ENCODE measurements at places on chromosomes 3 and 15.

GRCh38 chr3:78831446-78831972, 936.3 kb downstream of the ROBO1 start:
- DNase-seq, result no peak

DNA sequence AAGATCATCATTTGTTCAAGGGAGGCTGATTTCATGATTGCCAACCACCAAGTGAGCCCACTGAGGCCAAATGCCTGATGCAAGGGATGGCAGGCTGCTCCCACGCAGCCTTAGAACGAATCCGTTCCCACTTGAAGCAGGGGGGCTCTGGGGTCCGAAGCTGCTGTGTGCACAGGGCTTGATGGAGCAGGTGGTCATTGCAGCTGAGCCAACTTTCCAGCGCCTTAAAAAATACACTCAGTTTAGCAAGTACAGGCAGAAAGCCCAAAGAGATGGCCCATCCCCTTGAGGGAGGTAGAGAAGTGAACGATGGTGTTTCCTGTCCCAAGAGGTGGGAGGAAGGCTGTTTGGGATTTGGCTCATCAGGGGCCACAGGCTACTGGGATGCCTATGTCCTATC, 16.7 kb downstream of the LIMD1 start:
- DNase-seq, result no peak

DNA sequence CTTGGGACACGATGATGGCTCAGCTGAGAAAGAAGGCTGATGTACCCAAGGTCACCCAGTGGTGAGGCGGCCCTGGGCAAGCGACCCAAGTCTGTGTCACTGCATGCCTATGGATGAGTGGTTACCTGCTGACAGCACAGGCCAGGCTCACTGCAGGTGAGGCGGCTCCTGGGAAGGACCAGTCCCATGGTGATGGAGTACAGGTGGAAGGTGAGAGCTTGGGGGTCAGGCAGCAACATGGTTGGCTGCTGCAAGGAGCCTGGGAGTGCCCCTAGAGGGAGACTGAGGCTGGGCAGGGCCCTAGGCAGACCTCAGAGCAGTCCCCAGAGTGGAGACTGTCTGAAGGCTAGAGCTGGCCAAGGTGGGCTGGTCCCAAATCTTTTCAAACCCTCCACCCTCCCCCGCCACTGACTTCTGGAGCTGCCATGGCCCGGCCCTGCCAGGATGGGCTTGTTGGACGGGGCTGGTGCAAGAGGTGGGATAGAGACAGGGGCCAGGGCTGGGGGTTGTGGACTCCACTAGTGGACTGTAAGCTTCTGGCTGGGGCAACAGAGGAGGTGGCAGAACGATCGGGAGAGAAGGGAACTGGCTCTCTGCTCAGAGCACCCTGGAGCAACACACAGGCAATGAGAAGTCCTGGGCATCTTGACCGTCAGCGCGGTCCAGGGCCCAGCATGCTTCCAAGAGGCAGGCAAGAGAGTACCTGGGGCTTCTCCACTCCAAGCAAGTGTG, 72.5 kb upstream of the SLC6A11 start:
- no peak for DNase-seq

GRCh38 chr3:71001303-71001830, 582.2 kb downstream of the FOXP1 start:
- no peak for DNase-seq

DNA sequence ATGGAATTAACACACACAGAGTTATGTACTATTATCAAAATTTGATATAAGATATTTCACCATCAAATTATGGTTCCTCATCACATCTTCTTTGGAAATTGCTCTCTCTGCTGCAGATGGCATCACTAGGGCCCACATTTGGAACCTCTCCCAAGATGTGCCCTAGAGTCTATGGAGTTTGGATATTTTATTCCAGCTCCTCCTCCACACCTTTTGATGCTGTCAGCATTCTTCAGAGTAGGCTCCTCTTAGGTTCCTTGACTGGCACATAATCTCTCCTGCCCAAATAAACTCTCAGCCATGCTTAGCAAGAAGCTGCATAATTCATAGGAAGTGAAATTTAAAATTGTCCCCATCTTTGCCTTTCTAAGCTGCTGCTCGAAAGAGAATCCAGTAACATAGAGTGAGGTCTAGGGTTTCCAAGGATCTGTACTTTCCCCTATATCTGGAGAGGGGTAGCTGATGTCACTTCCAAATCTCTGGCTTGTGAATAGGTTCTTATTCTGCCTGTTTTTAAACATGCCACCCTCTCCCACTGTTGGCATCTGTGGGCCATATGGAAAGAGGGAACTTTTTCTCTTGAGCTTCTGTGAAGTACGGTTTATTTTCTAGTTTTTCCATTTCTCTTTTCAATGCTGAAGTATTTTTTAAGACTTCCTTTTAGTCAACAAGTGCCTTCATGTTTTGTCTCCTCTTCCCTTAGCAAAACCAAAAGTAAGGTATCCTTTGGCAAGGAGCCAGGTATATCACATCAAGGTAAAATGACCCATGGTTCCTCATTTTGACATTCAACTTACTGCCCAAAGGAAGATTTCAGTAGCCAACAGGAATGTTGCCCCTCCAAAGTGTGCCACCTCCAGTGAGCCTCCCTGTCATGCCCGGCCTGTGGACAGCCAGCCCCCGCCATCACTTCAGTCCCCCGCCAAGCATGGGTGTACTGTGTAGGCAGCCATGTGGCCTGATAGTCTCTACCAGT, 75.3 kb upstream of the C2CD4B start:
- DNase-seq, result no peak

DNA sequence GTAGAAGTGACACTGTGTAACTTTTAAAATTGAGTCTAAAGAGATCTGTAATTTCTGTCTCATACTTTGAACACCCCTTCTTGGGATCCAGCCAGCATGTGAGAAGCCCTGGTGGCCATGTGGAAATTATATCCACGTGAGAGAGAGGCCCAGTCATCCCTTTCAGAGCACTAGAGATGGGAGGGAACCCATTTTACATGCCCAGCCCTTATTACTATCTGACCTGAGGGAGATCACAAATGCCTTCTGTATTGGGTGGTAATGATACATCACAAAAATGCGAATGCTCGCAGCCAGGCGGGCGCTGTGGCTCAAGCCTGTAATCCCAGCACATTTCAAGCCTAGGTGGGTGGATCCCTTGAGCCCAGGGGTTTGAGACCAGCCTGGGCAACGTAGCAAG, 27.3 kb upstream of the TRAK1 start:
- no peak for DNase-seq

- DNase-seq, result no peak
These were observed 135.6 kb downstream of the ADAMTS9 start for GRCh38 chr3:64552160-64552559.

DNA sequence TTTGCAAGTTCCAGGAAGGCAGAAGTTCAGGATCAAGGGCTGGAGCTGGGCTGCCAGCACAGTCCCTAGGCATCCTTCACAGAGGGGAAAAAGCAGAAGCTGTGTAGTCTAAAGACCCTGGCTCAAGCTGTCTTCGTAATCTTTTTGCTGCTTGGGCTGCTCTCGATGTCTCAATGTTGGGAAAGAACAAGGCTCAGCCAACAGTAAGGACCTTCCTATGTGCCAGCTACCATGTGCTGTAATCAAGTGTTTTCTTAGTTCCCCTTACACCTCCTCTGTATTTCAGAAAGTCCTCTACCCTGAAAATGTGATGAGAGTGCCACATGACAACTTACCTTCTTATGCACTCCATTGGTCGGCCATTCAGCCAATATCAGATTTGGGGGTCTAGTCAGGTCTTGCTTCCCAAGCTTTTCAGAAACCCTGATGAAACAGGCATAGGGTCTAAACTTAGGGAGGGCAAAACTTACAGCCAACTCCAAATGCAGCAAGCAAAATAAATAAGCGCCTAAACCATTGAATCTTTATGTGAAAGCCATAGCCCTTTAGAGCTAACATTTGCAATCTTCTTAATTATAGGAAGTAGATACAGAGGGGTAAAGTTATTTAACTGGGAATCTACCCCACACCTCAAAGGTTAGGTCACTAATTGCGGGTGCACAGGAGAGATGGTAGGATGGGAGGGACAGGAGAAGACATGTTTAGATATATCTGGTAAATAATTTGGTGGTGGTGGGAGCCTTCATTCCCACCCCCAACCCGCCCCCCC, 1.2 kb upstream of the EDEM1 start:
- DNase-seq, result no peak

DNA sequence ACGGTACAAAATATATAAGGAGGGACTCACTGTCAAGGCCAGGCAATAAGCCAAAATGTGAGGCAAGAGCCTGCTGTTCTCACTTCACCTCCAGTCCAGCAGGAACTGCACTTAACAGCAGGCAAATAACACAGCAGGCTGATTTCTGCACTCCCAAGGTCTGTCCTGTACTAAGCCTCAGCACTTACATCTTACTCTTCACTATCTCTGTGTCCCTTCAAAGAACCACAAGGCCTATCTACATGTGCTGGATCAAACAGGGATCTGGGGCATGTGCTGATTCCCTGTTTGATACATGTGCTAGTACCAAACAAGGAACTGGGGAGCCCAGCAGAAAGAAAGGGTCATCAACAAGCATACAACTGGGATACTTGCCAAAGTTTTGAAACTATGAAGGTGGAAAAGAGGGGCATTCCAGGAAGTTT, 22.2 kb downstream of the UACA start:
- no peak for DNase-seq

DNA sequence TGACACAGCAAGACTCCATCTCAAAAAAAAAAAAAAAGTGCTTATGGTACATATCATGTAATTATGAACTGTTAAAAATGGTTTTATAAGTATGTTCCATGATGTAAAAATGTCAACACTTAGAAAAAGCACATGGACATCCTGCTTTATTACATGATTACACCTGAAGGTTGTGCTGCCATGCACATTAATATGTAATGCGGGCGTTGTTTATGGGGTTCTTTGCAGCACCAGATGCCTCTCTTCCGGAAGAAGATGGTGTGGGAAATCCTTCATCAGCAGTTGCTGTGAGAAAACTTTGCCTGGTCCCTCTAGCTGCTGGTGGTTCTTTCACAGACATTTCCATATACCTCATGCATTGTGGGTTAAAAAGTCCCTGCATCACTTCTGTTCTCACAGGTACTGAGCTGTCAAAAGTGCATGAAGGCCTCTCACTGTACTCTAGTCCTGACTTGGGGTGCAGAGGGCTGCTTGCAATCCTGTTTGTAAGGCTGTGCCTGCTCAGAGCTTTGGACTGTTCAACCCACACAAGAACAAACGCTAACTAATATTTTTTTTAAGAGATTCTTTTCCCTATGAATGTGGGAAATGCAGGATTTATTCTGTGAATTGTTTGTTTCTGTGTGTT, 43.6 kb downstream of the SENP2 start:
- DNase-seq, result no peak

- no peak for DNase-seq
These were observed 65.3 kb upstream of the RAP2B start for GRCh38 chr3:153096731-153097131.

- DNase-seq, result no peak
These were observed 50.7 kb downstream of the MAP6D1 start for GRCh38 chr3:183774631-183775030.

- DNase-seq, result no peak
These were observed 61.8 kb downstream of the MYH15 start for GRCh38 chr3:108448593-108448992.

- DNase-seq, result no peak
These were observed 516.1 kb upstream of the NAALADL2 start for GRCh38 chr3:174342941-174343501.

DNA sequence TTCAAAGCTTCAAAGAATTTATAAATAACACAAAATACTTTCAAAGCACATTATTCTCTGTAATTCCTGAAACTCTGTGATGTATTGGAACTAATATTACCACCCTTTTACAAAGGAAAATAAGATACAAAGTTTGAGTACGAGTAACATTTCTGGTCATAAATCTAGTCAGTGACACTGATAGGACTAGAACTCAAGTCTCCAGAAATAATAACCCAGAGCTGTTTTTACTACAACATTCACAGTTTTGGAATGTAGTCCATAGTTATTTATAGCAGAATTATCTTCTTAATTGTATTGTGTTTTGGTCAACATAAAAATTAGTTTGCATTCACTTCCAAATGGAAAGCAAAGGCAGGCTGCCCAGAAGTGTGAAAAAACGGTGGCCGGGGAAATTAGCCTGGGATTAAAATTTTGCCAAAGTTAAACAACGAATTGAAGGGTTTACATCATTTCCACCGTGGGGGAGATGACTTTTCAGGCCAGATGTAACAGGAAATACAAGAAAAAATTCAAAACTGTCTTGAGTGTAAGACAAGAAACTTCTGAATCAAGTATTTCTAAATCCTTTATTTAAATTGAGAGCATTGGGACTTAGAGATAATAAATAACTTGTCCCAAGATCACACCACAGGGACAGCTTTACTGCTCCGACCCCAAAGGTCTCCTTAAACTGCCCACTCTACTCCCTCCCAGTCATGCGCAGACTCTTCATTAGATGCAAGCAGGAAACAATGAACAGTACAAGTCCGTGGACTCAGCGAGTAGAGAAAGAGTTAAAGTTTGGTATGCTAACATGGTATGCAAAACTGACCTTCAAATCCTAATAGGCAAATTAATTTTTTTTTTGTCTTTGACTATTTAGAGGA, 74.3 kb upstream of the VGLL4 start:
- DNase-seq, result peak; percentile 44

Data from nephron progenitor cell (in vitro differentiated cells).